ENCODE measurements at places on chromosomes 3 and 15.

DNA sequence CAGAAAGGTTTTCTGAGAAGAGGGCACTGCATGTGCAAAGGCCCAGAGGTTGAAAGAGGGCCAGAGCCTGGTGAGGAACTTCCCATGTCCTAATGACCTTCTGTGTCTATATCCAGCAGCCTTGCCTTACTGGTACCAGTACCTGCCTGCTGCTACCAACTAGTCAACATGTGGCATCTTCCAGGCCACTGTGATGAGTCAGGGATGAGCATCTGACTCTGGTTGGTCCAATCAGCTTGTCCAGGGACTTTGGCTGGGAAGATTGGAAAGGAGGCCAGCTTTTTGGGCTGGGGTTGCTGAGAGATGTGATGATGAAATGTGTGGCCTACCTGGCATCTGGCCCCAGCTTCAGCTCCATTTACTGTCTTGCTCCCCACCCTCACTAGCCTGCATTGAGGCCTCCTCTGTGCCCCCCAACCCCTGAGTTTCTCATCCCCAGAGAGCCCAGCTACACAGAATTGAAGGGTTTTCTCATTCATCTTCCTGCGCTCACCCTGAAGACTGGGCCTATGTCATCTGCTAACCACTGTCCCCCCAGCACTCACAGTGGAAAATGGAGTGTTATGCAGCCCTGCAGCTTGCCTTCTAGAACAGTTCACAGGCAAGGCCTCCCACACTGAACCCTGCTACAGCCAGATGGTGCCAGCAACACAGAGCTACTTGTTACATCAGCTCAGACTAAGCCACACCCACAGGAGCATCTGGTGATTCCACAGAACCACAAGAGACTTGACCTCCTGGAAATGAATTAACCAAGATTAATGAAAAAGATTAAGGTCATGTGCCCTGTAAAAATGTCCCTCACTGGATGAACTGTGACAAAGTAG lies 1.3 kb upstream of the TWF2 start:
- peak; percentile 80 for DNase-seq

DNA sequence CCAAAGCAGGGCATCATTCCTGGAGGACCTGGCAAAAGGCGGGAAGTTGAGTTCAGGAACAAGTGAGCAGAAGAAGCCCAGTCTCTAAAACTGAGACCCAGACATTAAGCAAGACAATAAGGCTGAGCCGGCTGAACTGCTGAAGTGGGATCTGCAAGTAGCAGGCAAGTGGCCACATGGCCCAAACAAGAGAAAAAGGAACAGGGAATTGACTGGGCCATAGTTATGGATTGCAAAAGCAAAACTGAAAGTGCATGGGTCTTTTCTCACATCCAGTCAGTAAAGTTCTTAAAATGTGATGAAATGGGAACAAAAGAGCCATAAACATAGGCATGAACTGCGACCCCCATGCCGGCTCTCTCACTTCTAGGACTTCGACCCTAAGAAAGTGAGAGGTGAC lies 101.2 kb downstream of the SCN11A start:
- no peak for DNase-seq

GRCh38 chr3:8981700-8982099 lies 18.4 kb upstream of the RAD18 start:
- DNase-seq: no peak

DNA sequence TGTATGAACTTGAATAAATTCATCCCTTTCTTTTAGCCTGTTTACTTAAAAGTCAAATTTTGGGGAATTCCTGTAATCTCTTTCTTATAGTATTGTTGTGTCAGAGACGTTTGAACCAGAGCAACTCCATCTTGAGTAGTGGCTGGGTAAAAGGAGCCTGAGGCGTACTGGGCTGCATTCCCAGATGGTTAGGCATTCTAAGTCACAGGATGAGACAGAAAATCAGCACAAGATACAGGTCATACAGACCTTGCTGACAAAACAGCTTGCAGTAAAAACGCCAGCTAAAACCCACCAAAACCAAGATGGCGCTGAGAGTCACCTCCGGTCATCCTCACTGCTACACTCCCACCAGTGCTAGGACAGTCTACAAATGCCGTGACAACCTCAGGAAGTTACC lies 94.5 kb downstream of the P3H2 start:
- DNase-seq: no peak

GRCh38 chr3:134428401-134428800 lies 54.2 kb upstream of the AMOTL2 start:
- no peak for DNase-seq

- DNase-seq: no peak
These were observed 38.2 kb upstream of the MCF2L2 start for GRCh38 chr3:183466575-183466974.

- no peak for DNase-seq
These were observed 1109.3 kb downstream of the ROBO2 start for GRCh38 chr3:78148986-78149717.

DNA sequence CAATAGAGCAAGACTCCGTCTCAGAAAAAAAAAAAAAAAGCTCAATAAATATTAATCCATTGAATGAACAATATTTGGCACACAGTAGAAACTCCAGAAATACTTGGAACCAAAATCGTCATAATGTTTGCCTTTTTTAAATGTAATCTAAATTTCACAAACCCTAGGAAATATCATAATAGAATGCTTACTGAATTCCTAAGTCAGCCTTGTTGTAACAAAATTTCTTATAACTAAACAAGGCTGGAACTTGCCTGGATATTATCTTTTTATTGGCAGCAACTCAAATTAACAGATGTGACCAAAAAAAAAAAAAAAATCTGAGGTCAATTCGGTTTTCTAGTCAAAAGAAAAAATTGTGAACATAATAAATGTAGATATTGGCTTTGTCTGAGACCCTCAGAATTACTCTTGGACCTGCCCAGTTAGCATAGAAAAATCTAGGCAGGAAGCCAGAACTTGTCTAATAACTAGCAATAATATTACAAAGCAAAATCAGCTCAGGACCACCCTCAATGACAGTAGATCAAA lies 33.3 kb downstream of the GABPB1 start:
- no peak for DNase-seq

DNA sequence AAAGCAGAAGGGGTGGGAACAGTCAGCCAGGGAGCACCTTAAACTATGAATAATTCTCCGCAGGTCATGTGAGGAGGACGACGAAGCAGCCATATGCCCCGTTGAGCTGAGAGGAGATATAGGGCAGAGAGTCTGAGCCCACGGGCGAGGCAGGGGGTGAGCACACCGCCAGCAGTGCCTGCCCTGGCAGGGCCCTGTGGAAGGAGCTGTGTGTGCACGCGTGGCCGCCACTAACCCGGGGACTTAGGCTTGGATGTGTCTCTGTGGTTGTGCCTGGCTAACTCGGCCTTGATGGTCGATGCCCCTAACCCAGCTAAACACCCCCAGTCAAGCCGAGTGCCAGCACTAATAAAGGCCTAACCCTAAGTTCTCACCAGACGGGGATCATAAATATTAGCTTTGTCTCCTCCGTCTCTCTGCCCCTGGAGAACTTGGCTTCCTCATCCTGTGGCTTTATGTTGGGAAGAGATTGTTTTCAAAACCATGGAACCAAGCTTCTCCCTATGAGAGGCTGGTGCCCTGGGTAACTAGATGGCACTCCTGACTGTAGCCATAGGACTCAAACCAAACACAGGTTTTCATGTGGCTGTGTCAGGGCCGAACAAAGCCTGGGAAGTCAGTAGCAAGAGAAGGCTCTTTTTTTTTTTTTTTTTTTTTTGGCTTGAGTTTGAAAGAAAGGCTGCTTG lies 45.4 kb downstream of the CCK start:
- no peak for DNase-seq

DNA sequence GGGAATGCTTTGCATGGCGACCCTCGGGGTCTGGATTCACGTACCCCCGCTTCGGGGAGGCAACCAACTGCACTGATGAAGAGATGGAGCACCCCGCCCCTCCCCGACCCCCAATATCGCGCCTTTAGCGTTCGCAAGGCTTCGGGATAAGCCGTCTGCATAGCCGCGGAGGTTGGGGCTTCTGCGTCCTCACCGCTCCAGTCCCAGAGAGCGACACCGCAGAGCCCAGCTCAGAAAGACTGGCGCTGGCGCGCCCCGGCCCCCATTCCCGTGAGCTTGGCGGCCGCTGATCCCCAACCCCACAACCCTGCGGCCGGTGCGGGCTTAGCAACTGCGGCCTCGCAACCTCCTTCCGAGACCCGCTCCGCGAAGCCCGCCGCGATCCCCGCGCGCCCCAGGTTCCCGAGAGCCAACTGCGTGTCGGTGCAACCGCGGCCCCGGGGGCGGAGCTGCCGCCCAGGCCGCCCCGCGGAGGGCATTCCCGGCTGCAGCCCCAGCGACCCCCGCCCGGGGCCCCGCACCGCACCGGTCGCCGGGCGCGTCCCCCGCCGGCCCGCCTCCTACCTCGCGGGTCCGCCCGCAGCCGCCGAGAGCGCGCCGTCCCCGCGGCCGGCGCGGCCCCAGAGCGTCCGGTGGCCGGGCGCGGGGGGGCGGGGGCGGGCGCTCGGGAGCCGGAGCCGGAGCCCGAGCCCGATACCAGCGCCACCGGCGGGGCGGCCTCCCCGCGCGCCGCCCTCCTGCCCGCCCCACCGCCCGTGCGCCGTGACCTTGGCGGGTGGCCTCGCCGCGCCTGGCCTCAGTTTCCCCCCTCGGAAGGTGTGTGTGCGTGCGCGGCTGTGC lies 79.5 kb downstream of the IQSEC1 start:
- DNase-seq: no peak

DNA sequence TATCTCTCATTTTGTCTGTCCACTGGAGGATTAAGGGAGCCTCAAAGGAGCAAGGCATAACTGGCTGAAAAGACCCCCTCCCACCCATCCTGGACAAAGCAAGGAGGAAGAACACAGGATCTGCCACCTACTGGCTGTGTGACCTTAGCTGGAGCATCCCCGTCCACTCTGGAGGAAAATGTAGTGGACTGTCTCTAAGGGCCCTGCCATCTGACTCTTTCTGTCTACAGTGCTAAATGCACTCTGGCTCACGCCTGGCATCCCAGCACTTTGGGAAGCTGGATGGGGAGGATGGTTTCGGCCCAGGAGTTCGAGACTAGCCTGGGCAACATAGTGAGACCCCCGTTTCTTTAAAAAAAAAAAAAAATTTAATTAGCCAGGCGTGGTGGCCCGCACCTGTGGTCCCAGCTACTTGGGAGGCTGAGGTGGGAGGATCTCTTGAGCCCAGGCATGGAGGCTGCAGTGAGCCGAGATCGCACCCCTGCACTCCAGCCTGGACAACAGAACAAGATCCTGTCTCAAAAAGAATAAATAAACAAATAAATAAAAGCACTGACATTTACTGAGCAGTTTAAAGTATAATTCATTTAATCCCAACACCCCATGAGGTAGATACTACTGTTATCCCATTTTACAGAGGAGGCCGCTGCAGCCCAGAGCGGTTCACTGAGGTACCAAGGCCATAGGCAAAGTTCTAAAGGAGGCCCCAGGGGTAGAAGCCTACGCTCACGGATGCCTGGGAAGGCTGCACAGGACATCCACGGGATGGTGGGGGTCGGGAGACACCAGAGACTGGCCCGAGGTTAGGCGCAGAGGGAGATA lies 1.1 kb downstream of the TBC1D2B start:
- DNase-seq: no peak

DNA sequence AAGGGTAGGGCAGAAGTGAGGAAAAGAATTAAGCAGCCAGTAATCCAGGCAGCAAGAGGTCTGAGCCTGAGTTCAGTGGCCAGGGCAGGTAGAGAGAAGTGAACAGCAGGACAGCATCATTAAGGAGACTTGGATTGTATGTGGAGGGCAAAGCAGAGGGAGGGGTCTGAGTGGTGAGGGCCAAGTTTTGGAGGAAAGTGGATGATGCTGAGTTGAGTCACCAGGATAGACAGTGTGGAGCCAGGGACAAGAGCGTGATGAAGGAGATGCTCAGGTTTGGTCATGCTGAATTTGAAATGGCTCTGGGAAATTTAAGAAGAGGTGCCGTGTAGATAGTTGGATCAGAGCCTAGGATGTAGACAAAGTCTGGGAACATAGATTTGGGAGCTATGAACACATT lies 93.1 kb downstream of the ARHGEF26 start:
- DNase-seq: no peak

- DNase-seq: no peak
These were observed 51.6 kb upstream of the TCF12 start for GRCh38 chr15:56866803-56867202.

- no peak for DNase-seq
These were observed 6.9 kb upstream of the NME9 start for GRCh38 chr3:138336454-138336999.

DNA sequence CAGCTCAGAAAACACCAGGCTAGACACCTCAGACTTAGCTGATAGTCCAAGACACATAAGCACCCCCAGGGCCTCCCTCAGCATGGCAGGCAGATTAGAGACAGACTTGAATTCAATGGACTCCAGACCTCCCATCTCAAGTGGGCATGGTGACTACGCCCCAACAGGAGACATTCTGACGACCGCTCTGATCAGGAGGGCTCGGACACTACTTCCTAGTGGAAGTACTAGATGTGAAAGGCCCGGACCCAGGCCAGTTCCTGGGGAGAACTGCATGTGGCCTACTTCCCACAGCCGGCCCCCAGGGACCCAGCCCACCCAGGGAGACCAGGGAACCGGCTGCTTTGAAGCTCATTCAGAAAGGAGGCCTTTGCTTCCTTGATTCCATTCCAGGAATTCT lies 16.9 kb downstream of the POC1A start:
- DNase-seq: no peak

GRCh38 chr15:66188464-66188863 lies 65.1 kb downstream of the MEGF11 start:
- no peak for DNase-seq

DNA sequence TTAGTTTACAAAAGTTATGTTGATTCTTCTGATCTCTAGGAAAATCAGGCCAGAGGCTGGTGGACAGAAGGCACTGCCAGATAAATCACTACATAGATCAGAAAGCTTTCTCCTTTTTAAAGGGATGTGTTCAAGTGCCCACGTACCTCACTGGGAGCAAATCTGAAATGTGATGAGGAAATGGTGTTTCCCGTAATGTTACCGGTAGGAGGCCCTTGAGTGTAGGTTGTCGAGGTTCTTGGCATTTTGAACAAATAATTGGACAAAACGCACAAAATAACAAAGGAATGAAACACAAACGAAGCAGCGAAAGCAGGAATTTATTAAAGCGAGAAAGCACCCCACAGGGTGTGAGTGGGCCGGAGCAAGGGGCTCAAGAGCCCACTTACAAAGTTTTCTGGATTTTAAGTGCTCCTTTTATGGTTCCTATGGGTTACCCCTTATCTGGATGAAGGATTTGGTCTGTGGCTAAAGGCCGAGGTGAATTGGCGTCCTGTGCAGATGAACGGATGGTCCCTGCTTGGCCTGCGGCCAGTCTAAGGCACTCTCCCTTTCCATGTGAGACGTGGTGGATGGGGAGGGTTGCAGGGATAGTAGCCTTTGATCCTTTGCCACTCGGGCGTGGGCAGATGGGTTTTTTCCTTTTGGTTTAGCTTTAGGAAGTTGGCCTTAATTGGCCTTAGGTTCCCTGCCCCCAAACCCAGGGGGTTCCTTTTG lies 1.0 kb downstream of the SNX1 start:
- DNase-seq: no peak

GRCh38 chr3:143428294-143428693 lies 308.7 kb downstream of the CHST2 start:
- no peak for DNase-seq

GRCh38 chr15:81907521-81907920 lies 138.3 kb downstream of the MEX3B start:
- DNase-seq: no peak
